ENCODE measurements at places on chromosomes 11 and 22.
A peak's percentile ranks its signal among the peaks of the same experiment; 100 is the strongest.

- no peak for DNase-seq
These were observed 16.8 kb downstream of the LUZP2 start for GRCh38 chr11:24513479-24514218.

GRCh38 chr22:25136953-25137576 lies 62.6 kb upstream of the CRYBB3 start:
- DNase-seq = no peak

DNA sequence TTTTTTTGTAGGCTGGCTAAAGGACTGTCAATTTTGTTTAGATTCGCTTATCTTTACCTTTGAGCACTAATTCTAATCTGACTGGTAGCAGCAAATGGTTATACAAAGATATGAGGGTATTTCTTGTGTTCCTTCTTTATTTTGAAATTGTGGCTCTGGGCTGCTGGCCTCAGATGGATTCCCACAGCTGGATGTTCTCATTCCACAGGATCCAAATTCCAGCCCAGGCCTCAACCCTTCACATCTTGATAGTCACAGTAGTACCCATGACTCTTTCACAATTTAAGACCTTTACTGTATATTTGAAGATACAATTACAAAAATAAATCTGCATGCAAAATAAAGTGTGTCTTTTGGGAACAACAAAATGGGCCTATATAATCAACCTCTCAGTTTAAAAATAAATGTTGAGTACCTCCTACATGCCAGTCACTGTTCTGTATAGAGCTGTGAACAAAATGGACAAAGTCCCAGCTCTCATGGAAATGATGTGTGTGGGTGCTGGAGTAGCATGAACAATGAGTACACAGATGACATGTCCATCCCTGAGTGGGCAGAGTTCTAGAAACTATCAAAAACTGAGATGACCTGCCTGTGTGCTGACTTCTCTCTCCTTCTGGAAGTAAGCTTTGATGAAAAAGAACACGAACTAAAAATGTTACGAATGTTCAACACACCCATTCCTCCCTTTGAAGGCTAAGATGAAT lies 51.7 kb upstream of the FBXO3 start:
- no peak for DNase-seq

GRCh38 chr22:45828841-45829240 lies 148.1 kb downstream of the WNT7B start:
- no peak for DNase-seq

- no peak for DNase-seq
These were observed 24.6 kb downstream of the TMEM45B start for GRCh38 chr11:129840236-129840635.

DNA sequence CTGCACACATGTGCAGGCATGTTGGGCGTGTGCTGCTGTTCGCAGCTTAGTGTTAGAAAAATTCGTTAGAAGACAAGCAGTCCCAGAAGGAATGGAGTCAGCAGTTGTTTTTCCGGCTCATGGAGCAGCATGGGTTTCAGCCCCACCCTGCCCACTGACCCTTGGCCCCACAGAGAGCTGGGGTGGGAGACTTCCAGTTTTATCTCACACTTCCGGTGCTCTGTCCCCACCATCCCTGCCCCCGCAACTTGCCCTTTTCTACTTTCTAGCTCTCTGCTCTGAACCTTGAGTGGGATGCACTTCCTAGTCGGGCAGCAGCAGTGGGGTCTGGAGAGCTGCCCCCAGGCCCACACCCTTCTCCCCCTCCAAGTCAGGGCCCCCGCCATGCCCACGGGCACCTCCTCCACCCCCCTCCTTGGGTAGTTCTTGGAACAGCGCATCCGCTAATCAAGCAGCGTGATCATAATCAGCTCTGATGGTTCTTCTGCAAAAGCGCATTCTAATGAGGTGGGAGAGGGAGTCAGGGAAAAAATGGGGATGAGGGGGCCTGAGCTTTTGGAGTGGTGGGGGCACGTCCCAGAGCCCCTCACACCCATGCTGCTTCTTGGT lies 184.4 kb downstream of the CEP164 start:
- DNase-seq = no peak

DNA sequence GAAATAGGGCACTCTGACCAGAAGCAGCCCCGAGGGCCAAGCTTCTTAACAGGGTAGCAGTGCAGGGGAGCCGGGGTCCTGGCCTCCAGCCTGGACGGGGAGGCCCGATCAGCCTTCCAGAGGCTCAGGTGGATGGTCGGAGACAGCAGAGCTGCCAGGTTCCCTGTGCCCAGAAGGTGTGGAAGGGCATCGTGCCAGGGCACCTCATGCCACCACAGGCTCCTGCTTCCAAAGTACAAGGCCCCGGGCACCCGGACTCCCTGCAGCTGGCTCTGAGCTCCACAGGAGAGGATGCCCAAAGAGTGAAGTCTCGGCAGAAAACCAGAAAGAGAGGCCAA lies 14.3 kb downstream of the EHD1 start:
- DNase-seq = no peak

- DNase-seq = no peak
These were observed 7.8 kb downstream of the PRDM11 start for GRCh38 chr11:45154276-45154675.

GRCh38 chr11:68002938-68003845 lies 705 bp downstream of the UNC93B1 start:
- no peak for DNase-seq

DNA sequence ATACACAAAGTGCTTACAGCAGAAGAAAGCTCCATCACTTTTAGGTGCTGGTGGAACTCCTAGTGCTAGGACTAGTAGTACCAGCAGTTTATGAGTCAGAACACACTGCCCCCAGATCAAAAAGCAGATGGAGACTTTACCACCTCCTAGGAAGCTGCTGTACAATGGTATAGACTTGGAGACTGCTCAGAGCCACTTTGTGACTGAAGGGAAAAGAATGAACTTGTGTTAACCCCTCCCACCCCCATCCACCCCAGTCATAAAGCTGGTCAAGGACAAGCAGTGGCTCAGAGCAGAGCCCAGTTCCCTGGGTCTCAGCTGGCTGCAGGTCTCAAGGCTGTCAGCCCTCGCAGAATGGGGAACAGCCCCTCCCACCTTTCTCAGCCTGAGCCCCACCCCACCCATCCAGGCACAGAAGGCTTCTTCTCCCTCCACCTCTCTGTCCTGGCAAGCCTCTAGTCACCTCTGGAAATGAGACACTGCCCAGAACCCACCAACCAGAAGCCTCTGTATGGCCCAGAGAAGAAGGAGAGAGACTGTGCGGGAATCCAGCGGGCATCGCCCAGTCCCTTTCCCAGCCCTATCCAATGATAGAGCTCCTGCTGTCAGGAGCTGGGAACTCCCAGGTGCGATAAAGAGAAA lies 23.8 kb downstream of the PACSIN2 start:
- no peak for DNase-seq

DNA sequence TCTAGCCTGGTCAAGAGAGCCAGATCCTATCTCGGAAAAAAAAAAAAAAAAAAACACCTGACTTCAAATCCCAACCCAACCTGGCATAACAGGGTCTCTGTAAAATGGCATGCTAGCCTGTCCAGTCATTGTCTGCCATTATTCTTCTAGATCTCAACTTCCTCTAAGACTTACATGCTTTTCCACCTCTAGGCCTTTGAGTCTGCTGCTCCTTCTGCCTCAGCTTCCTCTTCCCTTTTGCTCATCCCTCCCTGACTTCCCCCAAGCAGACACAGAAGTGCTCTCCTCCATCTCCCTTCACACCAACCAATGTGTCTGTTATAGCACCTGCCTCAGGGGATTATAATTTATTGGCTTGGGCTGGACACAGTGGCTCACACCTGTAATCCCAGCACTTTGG lies 7.8 kb downstream of the STK33 start:
- no peak for DNase-seq

GRCh38 chr11:116356451-116356850 lies 416.3 kb downstream of the BUD13 start:
- no peak for DNase-seq

DNA sequence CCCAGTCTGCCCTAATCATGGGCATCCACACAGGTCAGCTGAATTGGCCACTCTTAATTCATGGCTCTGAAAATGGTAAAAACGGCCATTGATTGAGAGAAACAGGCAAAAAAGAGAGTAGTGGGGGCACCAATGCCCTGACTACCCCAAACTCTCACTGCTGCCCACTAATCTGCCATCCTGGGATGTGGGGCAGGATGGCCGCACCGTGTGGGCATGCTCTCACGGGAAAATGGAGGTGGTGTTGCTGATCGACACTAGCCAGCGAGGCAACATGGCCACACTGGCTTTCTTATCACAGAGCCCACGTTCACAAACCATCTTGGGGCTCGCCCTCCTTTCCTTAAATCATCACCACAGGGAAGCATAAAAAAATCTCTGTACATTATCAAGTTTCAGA lies 11.2 kb upstream of the TUB start:
- DNase-seq = no peak

GRCh38 chr11:68021167-68021787 lies 9.2 kb upstream of the NDUFS8 start:
- DNase-seq = no peak

GRCh38 chr11:63567044-63567840 lies 4.1 kb upstream of the PLAAT2 start:
- no peak for DNase-seq

GRCh38 chr11:105829084-105829483 lies 193.0 kb downstream of the MSANTD4 start:
- DNase-seq = no peak

GRCh38 chr22:28989035-28989464 lies 72.6 kb downstream of the C22orf31 start:
- DNase-seq = no peak

DNA sequence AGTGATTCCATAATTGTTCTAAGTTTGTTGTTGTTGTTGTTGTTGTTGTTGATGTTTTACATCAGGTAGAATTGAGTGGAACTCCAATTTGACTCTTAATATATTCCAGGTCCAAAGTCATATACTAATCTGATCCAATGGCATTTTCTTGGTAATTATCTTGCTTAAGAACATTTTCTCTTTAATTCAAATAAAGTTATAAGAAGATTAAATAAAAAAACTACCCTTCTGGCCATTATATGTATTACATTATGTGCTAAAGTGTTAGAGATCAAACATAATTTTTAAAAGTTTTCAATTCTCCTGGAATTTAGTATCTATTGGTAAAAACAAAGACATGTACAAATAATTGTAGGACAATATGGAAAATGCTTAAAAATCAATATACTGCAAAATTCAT lies 775.4 kb downstream of the LUZP2 start:
- no peak for DNase-seq

DNA sequence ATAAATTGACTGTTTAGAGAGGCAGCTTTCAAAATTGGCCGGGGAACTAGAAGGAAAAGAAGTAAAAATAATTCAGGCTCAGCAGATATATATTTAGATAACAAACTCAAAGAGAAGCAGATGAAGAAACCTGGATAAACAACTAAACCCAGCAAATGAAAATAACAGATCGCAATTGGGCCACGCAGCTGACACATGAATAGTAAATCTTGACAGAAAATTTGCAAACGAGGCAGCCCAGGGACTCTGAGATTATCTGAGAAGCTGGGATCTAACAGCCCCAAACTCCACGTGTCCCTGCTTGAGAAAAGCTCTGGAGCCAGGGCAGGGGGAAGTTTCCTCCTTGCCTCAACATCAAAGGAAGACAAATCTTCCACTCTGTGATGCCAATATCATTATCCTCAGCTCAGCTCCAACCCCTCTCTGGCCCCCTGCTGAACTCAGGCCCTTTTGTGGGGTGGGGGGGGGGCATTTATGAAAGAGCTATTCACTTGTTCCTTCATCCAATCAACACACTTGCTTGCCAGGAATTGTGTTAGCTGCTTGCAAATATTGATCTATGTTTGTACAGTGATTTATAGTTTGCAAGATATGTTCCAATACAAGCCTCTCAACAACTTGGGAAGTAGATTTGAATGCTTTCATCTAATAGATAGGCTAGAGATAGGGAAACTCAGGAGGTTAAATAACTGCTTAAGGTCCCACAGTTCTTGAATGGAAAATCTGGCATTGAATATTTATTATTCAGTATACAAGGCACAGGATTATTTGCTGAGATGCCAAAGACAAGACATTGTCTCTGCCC lies 72.5 kb upstream of the C11orf87 start:
- DNase-seq = no peak

DNA sequence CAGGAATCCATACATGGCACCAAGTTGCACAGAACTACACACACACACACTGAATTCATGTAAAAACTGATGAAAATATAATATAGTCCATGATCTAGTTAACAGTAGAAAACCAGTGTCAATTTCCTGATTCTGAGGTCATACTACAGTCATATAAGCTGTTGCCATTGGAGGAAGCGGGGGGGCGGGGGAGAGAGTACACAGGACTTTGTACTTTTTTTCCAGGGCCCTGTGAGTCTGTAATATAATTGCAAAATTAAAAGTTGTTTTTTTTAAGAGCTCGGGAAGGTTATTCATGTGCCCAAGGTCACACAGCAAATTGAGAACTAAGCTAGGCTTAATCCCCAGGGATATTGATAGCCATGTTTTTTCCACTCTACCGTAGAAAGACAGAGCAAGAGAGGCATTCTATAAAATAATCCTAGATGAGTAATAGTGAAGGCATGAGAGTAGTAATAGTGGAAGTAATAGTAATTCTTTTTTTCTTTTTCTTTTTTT lies 312.3 kb downstream of the MN1 start:
- DNase-seq = no peak

- DNase-seq = no peak
These were observed 5.1 kb downstream of the PATE2 start for GRCh38 chr11:125773516-125773915.

DNA sequence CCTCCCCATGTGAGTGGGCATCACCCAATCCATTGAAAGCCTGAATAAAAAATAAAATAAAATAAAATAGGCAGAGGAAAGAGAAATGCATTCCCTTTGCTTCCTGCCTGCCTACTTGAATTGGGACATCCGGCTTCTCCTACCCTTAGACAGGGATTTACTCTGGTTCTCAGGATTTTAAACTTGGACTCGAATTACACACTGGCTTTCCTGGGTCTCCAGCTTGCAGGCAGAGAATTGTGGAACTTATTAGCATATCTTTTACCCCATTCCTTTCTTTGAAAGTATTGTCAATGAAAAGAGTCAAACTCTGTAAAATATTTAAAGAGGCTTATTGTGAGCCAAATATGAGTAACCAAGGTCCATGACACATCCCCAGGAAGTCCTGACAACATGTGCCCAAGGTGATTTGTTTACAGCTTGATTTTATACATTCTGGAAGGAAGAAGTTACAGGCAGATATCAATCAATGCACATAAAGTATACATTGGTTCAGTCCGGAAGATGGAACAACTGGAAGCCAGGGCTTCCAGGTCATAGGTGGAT lies 78.4 kb upstream of the CCDC90B start:
- no peak for DNase-seq

- DNase-seq = peak; percentile 32
These were observed 1.0 kb upstream of the ZNF143 start for GRCh38 chr11:9459667-9460321.

DNA sequence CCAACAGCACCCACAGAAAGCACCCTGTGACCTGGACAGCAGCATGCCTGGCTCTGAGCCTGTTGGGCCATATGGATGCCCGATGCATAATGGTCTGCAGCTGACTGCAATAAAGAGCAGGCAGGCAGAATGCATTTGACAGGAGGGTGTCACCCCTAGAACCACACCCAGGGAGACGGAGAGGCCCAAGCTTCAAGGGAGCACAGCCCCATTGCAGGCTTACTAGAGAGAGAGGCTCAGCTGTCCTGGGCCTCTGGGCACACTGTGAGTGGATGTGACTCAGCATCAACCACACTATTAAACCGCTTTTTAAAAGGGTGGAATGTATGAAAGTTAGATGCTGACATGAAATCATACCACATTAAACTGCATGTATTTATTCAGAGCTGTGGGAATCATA lies 365.3 kb downstream of the CTTN start:
- no peak for DNase-seq

GRCh38 chr11:101718402-101718801 lies 134.6 kb upstream of the TRPC6 start:
- no peak for DNase-seq

- no peak for DNase-seq
These were observed 121.5 kb downstream of the CCDC34 start for GRCh38 chr11:27241311-27242122.

Data from caudate nucleus (tissue), 63 donors.